Hepatocyte (in vitro differentiated cells): ENCODE measurements at places on chromosomes 7 and 10. TPM values are rescaled to one million over a fixed set of nuclear protein-coding genes. Genes with fewer than 3 reads are reported as not detected.
A peak's percentile ranks its signal among the peaks of the same experiment; 100 is the strongest.

DNA sequence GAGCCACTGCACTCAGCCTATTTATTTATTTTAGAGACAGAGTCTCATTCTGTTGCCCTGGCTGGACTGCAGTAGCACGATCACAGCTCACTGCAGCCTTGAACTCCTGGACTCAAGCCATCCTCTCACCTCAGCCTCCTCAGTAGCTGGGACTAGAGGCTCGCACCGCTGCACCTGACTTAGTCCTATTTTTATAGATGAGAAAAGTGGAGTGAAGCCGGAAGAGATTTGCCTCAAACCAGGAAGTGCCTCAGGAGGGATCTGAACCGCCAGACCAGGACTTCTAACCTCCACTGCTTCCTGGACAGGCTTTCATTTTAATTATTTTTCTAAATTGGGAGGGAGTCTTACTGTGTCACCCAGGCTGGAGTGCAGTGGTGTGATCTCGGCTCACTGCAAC lies 17.5 kb upstream of the CLIP2 start:
- H3K4me1 ChIP-seq: no peaks in the 10 kb centered on the region
- no peaks in the 10 kb centered on the region for H3K27me3 ChIP-seq
- H3K4me3 ChIP-seq: no peak overlapping the region

- DNase-seq: peak; percentile 68
- no peaks in the 10 kb centered on the region for H3K36me3 ChIP-seq
- H3K4me3 ChIP-seq: no peak overlapping the region
- peaks cover 18% of the 10 kb centered on the region for H3K27me3 ChIP-seq
- H3K4me1 ChIP-seq: no peaks in the 10 kb centered on the region
These were observed 38.5 kb downstream of the CRTAC1 start for GRCh38 chr10:97991871-97992270.

OR2A2 gene
- polyA plus RNA-seq: not detected in 2 replicates

DNA sequence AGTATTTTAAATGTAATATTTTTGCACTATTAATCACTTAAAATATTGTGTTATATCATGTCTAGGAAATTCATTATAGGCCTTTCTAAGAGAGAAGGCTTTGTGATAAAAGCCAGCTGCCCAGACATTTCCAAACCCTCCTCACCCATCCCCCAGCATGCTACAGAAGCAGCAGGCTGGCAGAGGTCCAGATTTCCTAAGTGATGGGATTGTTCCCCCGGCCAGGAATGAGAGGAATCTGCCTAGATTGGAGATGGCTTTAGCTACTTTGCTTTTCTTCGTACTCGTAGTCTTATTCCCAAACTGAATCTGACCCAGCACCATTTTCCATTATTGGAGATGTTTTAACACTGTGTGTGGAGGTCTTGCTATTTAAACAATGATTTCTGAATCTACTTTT lies 29.4 kb downstream of the CDK14 start:
- DNase-seq: peak; percentile 78
- H3K4me1 ChIP-seq: peaks cover 22% of the 10 kb centered on the region
- no peaks in the 10 kb centered on the region for H3K27me3 ChIP-seq
- peak overlapping the region; percentile 18 for H3K27ac ChIP-seq
- no peaks in the 10 kb centered on the region for H3K36me3 ChIP-seq

DNA sequence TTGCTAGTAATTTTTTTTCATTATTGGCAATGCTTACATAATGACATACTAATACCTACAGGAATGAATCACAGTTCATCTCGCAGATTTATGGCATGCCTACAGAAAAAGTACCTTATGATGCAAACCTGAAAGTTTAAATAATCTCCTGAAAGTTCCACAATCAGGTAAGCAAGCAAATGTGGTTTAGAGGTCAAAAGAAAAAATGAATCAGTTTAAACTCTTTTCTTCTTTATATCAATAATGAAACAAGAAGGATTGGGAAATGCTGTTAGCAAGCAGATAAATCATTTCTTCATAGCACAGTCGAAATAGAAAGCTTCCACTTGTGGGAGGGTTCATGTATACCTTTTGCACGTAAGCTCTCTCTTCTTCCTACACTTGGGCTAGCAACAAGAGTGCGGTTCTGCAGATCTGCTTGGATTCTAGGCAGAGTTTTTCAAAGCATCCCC lies 53.7 kb upstream of the MTPN start:
- H3K27me3 ChIP-seq: no peaks in the 10 kb centered on the region
- DNase-seq: no peak
- no peak overlapping the region for H3K4me3 ChIP-seq
- peak overlapping the region; percentile 75 for H3K27ac ChIP-seq
- H3K36me3 ChIP-seq: no peaks in the 10 kb centered on the region

DNA sequence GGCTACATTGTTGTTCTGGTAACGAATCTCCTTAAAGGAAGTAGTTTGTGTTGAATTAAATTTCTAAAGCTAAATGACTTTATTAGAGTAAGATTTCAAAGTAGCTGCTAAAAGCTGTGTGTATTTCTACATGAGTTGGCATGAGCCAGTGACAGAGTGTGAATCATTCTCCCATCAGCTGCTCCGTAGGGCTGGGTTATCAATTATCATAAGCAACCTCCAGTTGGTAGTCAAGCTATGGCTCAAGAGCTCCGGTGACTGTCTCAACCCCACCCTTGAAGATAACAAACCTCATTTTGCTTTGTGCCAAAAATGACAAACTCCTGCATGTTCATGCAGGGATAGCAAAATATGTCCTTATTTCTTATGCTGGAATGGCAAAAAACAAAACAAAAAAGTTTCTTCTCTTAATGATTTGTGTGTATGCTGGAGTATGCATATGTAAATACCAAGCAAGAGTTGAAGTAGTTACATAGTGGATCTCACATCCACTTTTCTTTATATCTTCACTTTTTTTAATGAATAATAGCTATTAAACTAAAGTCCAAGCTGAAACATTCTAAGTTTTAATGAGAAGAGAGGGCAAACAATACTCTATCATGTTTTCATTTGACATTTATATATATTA lies 249.4 kb downstream of the CACNA2D1 start:
- H3K27ac ChIP-seq: no peak overlapping the region
- DNase-seq: no peak
- H3K27me3 ChIP-seq: no peaks in the 10 kb centered on the region
- H3K36me3 ChIP-seq: no peaks in the 10 kb centered on the region

FAM200A gene
- polyA plus RNA-seq: 3.7 and 4.4 TPM in 2 replicates

VOPP1 gene
- 6.5 and 11.8 TPM in 2 replicates for polyA plus RNA-seq

- H3K36me3 ChIP-seq: no peaks in the 10 kb centered on the region
- H3K4me3 ChIP-seq: no peak overlapping the region
- H3K4me1 ChIP-seq: no peaks in the 10 kb centered on the region
- no peak overlapping the region for H3K27ac ChIP-seq
These were observed 87.9 kb upstream of the PDE1C start for GRCh38 chr7:32158076-32158475.

- H3K4me1 ChIP-seq: peaks cover 24% of the 10 kb centered on the region
- H3K36me3 ChIP-seq: no peaks in the 10 kb centered on the region
- peak; percentile 74 for DNase-seq
- peak within 1 kb of the TSS; percentile 96 for H3K4me3 ChIP-seq
- no peaks in the 10 kb centered on the region for H3K27me3 ChIP-seq
These were observed at the start of gene SEMA4G for GRCh38 chr10:100969187-100970075. Gene SEMA4G, plus strand, starts transcription at chr10:100969504. Its CDS starts 3,409 bp downstream, at chr10:100972913.

GRCh38 chr7:31529103-31529502 lies 15.2 kb downstream of the ITPRID1 start:
- DNase-seq: no peak
- H3K36me3 ChIP-seq: no peaks in the 10 kb centered on the region
- no peak overlapping the region for H3K27ac ChIP-seq
- no peaks in the 10 kb centered on the region for H3K27me3 ChIP-seq

ANKRD1 gene
- 43.4 and 49.5 TPM in 2 replicates for polyA plus RNA-seq

OPALIN gene
- not detected in 2 replicates for polyA plus RNA-seq
